Activated naive CD8-positive, alpha-beta T cell treated with anti-CD3 and anti-CD28 coated beads, Interleukin-2, amount 50 U/mL, for 16 hours (primary cell): ENCODE measurements at places on chromosomes 3 and 15.

- no peak for DNase-seq
Measured at GRCh38 chr3:122558605-122559004, 5.5 kb downstream of the PARP9 start.

GRCh38 chr3:13170317-13170716, 97.1 kb upstream of the IQSEC1 start:
- DNase-seq: no peak

DNA sequence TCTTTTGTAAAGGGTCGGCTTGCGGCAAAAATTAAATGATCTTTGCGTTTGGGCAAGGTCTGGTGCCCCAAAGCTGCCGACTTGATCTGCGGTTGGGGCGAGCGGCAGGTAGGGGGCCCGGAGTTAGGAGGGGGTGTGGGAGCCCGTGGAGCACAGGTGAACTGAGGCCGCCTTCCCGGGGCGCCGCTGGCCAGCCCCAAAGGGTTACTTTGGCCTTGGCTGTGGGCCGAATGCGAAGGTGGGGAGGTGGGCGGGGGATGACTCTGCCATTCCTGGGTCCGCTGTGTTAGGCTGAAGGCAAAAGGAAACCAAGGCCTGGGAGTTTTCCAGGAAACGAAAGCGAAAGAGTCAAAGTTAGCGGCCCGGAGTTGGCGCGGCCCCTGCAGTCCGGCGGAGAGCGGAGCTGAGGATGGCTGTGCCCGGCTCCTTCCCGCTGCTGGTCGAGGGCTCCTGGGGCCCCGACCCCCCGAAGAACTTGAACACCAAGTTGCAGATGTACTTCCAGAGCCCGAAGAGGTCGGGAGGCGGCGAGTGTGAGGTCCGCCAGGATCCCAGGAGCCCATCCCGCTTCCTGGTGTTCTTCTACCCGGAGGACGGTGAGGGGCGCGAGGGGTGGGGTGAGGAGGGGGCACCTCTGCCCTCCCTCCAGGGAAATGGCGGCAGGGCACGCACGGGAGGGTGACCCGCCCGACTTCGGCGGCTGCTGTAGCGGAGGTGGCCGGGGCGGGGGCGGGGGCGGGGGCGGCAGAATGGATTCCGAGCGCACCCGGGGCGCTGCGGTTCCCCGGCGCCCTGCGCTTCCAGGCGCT, at the start of gene PARP14:
Gene PARP14 (plus strand): TSS at position 365 of the 809 bp plus-strand sequence. CDS start 45 bp downstream, at position 410.
- peak; percentile 23 for DNase-seq

GRCh38 chr3:128369881-128370642, 96.6 kb downstream of the DNAJB8 start:
- no peak for DNase-seq
